ENCODE measurements at places on chromosomes 1 and 21.
A peak's percentile ranks its signal among the peaks of the same experiment; 100 is the strongest.

- DNase-seq, result peak; percentile 8
Observed at GRCh38 chr1:100433563-100433962, 81.3 kb downstream of the CDC14A start.

DNA sequence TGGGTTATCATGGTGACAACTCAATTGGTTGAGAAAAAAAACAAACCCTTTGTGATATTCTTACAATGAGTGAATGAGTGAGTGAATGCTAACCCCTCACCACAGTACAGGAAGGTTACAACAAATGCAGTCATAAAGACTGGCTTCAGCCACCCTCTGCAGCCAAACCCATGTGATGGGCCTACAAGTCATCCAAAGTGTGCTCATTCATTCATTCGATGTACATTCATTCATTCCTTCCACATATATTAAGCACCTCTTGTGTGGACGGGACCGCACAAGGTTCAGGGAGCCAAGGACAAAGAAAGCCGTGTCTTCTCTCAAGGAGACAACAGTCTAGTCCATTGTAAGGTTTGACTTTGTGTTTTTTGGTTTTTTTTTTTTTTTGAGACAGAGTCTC, 49.4 kb downstream of the WDR4 start:
- DNase-seq, result no peak

- DNase-seq, result peak; percentile 59
Observed at GRCh38 chr1:204419064-204419403, 7.4 kb upstream of the PPP1R15B start.

- DNase-seq, result no peak
Observed at GRCh38 chr1:30820299-30820698, 62.7 kb upstream of the LAPTM5 start.

DNA sequence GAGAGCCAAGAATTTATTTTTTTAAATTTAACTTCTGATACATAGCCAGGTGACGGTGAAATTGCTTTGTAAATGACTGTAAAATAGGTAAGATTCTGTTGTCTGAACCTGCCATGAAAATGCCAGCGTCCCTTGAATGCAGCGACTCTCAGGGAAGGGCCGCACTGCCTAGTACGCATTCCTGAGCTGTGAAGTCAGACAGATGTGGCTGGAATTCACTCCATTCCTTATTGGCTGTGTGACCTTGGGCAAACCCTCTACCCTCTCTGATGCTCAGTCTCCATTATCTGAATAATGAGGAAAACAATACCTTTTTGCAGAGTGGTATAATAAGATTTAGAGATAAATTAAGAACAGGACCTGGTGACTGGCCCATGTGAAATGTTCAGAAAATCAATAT, 167.1 kb upstream of the DAB1 start:
- DNase-seq, result peak; percentile 79

DNA sequence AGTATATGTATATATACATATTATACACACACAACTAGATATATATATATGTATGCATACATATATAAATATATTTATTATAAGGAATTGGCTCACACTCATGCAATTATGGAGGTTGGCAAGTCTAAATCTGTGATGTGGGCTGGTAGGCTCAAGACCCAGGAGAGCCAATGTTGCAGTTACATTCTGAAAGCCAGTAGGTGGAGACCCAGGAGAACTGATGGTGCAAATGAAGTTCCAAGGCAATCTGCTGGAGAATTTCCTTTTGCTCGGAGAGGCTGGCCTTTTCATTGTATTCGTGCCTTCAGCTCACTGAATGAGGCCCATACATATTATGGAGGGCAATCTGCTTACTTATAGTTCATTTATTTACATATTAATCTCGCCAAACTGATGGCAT, 9.4 kb downstream of the IVL start:
- DNase-seq, result peak; percentile 80

DNA sequence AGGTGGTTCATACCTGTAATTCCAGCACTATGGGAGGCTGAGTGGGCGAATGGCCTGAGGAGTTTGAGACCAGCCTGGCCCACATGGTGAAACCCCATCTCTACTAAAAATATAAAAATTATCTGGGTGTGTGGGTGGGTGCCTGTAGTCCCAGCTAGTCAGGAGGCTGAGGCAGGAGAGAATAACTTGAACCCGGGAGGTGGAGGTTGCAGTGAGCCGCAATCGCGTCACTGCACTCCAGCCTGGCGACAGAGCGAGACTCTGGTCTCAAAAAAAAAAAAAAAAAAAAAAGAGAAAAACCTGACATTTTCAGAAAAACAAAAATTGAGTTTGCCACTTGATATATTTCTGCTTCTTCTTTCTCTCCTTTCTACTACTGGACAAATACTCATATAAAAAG, 24.3 kb downstream of the CA6 start:
- no peak for DNase-seq

GRCh38 chr1:20732071-20732587, 374 bp downstream of the SH2D5 start:
- DNase-seq, result peak; percentile 86

DNA sequence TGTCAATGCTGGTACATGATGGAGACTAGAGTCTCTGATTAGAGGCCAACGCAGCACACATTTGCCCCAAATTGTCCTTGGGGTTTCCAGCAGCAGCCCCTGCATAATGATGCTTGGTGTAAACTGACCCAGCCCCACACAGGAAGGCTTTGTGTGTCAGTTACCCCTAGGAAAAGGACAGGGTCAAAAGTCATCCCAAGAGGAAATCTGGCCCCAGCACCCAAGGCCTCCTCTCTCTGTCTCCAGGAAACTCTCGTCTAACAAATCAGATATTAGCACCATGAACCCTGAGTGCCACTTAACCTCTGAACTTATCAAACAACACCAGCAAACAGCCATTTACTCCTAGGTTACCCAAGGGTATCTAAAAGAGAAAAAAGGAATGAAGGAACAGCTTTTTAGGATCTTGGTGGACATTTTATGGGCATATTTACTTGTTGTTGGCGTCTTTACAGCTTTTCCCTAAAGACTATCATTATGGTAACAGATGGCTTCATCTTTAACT, 84.5 kb downstream of the PSMG1 start:
- DNase-seq, result no peak

- no peak for DNase-seq
Observed at GRCh38 chr1:226700861-226701260, 38.2 kb downstream of the ITPKB start.

DNA sequence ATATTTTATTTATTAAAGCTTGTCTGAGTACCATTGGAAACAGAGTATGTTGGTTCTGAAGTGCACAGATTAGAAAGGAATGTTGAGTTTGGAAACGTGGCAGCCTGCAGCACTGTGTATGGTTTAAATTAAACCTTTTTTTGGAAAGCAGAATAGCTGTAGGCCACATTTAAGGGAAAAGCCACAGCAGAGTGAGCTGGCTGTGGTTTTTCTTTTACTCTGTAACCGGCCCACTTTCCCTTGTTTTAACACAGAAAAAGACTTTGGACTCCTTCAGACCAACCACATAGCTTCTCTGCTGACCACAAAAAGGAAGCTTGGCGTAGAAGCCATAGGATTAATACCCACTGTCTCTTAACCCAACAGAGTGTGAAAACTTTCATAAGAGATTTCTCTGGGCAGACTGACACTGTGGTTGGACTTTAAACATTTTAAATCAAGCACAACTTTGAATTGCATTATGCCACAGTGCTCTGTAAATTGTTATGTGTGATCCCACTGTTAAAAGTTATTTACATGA, 75.2 kb downstream of the NFIA start:
- DNase-seq, result no peak

GRCh38 chr1:13808729-13809131, 108.7 kb downstream of the PRDM2 start:
- DNase-seq, result peak; percentile 58

DNA sequence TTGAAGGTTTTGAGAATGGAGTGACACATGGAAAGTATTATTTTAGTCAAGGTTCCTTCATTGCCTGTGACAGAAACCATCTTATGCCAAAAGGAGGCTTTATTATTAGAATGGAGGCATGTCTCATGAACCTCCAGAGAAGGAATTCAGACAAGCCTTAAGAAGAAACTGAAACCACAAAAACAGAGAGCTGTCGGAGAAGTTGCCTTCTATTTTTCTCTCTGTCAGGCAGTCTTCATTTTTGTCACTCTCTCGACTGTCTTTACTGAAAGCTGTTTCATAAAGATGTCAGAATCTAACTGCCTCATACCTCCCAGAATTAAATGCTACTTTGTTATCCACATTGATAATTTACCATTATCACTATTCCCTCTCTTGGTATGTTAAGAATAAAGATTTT, 434.7 kb upstream of the ADGRL4 start:
- DNase-seq, result no peak

DNA sequence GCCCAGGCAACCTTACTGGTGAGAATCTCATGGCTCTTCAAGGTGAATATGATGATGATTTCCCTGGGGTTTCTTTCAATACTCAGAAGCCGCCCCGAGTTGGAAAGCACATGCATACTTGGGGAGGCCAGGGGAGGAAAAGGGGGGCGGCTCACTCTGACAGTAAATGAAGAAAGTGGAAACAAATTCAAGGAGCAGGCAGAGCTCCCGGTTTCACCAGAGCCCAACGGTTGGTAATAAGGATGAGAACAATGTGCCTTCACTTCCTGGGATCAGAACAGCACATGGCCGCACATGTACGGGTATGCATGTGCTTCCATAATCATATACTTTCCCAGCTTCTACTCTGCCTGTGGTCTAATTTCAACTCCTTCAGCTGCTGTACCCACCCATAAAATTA, 3.8 kb upstream of the ARHGEF2 start:
- no peak for DNase-seq

- peak; percentile 55 for DNase-seq
Observed at GRCh38 chr1:204207136-204207616, 6.6 kb downstream of the GOLT1A start.

- no peak for DNase-seq
Observed at GRCh38 chr1:241352401-241352800, 4.6 kb downstream of the RGS7 start.

- DNase-seq, result no peak
Observed at GRCh38 chr1:162390396-162391185, 9.1 kb downstream of the C1orf226 start.

- no peak for DNase-seq
Observed at GRCh38 chr1:206797534-206798383, 25.5 kb upstream of the IL10 start.

GRCh38 chr1:205692423-205692822, 12.1 kb upstream of the SLC45A3 start:
- no peak for DNase-seq

GRCh38 chr1:18858070-18858688, 1.3 kb downstream of the TAS1R2 start:
- no peak for DNase-seq

GRCh38 chr1:92299477-92300150, 755 bp downstream of the RPAP2 start:
- peak; percentile 20 for DNase-seq

- DNase-seq, result no peak
Observed at GRCh38 chr21:44579833-44580144, 615 bp downstream of the KRTAP10-5 start.

DNA sequence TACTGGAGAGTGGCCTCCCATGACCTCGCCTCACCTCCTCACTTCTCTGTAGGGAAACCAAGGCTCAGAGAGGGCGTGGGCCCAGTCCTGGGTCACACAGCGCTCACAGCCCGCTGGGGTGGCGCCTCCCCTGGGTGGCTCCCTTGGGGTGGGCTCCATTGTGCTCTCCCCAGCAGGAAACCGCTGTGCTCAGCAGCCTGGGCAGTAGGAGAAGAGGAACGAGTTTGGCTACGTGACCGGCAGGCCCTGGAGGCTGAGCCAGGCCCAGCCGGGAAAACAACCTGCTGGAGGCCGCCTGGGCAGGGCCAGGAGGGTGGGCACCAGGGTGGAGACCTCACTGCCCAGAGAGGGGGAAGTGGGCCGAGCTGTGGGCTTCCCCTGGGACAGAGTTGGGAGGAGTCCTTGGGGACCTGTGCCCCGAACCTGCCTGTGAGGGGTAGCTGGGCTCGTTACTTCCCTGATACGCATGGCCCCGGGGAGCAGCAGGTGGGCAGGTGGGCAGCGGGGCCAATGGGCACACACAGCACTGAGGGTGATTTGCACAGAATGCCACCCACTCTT, 15.0 kb upstream of the FAM131C start:
- no peak for DNase-seq

GRCh38 chr1:236103646-236104218, 38.6 kb upstream of the GPR137B start:
- DNase-seq, result peak; percentile 62

DNA sequence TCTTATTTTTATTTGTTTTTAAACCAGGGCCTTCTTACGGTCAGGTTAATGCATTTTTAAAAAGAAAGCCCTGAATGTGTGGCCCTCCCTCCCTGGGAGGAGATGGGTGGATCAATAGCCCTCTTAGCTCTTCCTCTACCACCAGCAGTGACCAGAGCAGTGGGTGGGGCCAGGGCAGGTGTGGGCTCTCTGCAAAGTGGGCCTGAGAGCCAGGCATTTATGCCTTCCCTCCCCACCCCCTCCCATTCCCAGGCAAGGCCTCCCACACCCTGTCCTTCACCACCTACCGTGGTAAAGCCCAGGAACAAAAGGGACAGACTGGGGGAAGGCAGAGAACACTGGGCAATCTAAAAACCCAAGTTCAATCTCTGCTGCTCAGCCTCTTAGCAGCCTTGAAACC, 63.9 kb downstream of the SSBP3 start:
- DNase-seq, result no peak

- no peak for DNase-seq
Observed at GRCh38 chr1:32681509-32681908, 21.1 kb downstream of the SYNC start.

DNA sequence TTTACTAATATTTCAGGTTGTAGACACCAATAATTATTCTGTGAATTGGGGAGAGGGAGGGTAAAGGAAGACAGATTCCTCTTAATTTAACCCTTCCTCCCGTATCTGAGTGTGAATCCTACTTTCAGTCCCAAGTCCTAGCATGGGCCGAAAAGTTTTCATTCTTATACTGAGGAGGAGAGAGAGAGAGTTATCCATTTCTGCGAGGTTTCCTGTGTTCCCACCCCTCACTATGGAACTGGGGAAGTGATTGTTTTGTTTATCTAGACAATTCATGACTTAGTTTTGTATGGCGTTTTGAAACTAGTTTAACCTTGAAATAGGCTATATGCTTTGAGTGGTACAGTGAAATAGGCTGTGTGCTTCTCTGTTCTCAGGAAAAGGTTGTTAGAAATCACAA, 134.0 kb upstream of the DPYD start:
- no peak for DNase-seq

DNA sequence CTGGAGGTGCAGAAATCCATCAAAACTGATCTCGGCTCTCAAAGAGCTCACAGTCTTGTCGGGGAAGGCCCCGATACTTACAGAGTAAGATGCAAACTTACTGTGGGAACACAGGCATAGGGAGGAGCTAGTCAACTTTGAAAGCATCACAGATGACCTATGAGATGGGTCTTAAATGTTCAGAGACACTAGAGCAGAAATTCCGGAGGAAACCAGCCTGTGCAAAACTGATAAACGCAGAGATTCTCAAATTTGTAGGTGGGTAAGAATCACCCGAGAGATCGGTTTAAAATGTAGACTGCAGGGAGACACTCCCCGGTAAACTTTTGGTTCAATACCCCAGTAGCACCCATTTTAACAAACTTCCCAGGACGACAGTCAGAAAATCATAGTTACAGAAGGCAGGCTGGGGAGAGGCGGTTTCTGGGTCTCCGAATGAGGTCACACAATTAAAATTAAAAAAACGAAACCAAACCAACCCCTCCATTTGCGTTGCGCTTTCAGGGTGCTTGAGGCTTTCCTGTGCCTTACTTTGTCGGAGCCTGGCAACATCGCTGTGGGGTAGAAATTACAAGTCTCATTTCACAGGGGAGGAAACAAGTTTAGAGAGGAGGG, 755 bp upstream of the THRAP3 start:
- peak; percentile 43 for DNase-seq

Data from epithelial cell of esophagus (primary cell).